Iris pigment epithelial cell (primary cell): ENCODE measurements at places on chromosomes 1 and 21.

DNA sequence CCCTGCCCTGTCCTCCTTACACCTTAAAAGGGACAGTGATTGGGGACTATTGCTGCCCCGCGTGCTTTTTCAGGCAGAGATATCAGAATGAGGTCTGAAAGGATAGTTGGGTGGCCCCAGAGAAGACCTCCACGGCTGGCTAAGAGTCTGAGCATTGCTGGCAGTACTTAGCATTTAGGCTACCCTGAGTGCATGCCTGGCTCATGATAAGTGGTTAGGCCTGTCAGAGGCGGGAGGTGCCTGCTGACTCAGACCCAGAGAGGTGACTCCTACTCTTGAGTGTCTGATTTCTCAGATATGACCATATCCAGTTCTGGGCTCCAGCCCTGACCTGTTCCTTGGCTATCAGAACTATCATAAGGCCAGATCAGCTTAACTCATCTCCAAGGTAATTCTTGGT, 213.7 kb downstream of the PBX1 start:
- DNase-seq, result peak; percentile 99

- no peak for DNase-seq
These were observed 6.8 kb upstream of the SLAMF1 start for GRCh38 chr1:160653620-160654016.

GRCh38 chr1:168518201-168518689, 25.6 kb downstream of the XCL2 start:
- DNase-seq, result no peak

DNA sequence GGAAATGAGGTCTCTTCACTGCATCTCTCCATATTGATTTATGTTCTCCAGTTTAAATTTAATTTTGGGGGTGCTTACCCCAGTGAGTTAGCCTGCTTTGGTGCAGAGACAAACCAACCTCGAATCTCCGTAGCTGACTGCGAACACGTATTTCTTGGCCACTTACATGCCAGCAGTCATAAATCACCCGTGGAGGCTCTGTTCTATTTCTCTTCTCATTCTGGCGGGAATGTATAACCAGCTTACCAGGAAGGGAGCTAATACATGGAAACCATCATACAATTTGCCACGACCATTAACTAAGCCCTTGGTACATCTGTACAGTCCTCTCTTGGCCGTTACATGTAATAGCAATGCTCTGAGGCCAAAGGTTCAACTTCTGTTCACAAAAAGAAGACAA, 148.0 kb downstream of the PLA2G4A start:
- DNase-seq, result no peak

DNA sequence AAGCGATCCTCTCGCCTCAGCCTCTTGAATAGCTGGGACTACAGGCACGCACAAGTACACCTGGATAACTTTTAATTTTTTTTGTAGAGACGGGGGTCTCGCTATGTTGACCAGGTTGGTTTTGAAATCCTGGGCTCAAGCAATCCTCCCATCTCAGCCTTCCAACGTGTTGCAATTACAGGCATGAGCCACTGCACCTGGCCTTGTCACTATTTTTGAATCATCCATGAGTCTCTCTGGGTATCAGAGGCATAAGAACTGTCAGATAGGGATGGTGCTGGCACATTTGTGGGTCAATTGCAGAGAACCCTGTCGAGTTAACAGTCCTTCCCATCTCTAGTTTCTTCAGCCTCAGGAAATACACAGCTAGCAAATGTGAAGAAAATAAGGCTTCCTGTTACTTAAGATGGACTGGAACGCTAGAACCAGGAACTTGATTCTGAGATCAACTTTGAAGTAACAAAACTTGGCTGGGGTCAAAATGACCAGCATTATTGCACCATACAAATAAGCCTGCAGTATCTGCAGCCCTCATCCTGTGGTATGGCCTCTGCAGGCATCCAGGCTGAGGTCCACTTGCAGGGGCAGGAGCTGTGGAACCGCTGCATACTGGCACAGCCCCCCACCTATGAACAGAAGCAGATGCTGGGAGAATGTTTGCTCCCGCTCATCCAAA, 124.3 kb upstream of the GADD45A start:
- DNase-seq, result peak; percentile 62
